NCI-H2081 (cell line): ENCODE measurements at places on chromosomes 3 and 15.

DNA sequence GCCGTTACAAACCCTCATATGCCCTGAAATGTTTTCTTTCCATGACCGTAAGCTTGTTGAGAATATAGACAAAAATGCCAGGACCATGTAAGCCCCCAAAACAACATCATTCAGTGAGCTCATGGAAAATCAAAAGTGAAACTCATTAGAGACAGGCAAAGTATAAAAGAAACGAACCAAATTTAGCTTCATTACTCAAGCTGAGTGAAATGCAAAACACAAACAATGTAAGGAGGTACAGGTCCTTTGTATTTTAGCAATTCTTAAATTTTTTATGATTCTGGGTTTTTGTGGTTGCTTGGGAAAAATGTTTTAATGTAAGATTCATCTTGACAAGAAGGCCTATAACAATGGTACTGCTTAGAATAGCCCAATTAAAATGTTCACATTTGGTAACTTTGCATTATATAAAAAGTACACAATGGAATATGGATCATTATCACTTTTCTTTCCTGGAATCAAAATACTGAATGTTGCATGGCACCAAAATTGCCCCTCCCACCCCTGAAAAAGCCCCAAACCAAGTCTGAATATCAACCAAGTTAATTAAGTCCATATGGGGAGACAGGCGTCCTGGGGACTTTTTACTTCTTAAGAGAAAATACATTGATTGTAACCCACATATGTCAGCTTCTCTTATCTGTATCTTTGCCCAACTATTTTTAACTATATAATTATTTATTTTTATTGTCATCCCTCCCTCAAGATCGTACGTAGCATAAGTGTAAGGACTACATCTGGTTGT lies 247.7 kb upstream of the CDIN1 start:
- no peak for DNase-seq

DNA sequence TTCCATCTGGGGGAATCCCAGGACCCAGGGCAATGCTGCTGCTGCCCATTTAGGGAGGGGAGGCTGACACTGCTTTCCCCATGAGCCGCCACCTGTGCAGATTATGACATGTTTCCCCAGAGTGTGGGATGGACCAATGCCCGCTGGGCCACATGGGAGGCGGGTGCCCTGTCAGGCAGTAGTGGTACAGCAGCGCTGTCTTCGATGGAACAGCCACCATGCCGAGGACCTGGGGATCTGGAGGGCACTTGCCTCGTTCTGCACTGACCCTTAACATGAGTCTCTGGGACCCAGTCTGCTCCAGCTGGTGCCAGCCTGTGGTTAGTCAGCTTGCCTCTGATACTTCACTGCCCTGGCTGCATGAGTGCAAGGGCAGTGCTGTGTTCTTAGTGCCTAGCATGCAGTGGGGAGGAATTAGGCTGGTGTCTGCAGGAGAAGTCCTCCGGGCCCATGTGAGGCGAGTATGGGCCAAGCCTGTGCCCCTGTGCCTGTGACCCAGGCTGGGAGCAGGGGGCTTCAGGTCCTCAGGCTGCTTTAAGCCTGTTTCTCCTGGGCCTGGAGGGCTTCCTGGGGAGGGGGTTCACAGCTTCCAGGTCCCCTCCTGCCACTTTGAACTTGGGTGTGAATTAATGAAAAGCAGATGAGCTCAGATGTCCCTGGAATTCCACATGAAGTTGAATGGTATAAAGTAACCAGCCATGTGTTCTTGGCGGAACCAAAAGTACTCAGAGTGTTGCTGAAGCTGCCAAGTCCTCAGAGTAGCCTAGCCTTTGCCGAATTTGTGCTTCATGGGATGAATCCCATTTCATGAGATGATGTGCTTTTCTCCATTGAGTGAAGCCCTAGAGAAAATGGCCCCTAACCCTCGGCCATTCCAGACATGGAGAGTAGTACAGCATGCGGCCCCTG lies 22.9 kb downstream of the KLF13 start:
- no peak for DNase-seq

DNA sequence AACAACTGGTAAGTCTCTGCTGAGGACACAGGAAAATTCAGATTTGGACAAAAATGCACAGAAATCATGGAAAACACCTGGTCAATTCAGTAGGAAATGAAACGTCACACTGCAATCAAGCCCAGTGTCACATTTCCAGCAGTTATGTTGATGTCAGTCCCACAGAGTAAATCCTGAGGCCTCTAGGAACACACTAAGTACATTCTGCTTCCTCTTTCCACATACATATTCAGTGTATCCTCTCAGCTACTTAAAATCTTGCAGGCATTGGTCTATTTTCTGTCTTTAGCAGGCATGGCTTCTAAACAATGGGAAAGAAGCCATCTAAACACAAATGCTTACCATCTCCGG lies 207.8 kb downstream of the PLCL2 start:
- no peak for DNase-seq

DNA sequence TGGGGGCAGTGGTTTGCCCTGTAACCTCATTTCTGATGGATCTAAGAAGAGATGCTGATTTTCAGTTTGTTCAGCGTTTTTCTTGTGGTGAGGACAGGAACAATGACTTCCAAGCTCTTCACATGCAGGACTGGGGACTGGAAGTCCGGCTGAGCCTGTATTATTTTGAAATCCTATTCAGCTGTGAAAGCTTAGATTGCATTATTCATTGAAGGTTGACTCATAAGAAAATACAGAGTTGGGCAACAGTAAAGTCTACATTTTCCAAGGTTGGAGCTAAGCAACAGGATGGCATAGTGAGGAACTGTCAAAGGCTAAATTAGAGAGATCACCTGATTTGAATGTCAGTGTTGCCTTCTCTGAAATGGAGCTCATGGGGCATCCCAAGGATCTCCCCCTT lies 230.9 kb upstream of the FEZF2 start:
- no peak for DNase-seq

DNA sequence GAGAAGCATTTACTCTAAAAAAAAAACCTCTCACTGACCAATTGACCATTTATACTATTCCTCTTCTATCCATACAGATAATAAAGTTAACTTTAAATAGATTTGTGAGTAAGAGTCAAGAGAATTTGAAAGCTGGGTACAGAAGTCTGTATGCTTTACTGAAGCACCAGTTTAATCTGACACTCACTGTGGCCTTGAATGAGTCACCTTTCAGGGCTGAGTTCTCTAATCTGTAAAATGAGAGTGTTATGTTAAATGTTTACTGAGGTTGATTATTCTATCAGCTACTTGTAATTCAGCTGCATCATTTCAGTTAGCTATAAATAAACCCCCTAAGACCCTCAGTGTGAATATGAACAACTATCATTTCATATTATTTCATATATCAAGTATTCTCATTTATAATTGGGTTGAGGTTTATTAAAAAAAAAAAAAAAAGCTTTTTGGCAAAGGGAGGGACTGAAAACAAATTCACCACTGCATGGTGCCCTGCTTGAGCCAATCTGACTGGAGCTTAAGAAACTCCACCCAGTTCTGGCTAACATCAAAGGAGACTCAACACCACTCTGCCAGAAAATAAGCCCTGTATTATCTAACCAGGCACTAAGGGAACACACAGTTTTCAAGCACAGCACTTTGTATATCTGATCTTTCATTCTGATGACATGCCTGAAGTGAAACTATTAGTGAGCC lies 2.8 kb downstream of the MAP4 start:
- DNase-seq = no peak

- no peak for DNase-seq
These were observed 381.4 kb downstream of the NTRK3 start for GRCh38 chr15:87874896-87875711.

GRCh38 chr15:93664213-93664956 lies 567.0 kb upstream of the MCTP2 start:
- DNase-seq = no peak

DNA sequence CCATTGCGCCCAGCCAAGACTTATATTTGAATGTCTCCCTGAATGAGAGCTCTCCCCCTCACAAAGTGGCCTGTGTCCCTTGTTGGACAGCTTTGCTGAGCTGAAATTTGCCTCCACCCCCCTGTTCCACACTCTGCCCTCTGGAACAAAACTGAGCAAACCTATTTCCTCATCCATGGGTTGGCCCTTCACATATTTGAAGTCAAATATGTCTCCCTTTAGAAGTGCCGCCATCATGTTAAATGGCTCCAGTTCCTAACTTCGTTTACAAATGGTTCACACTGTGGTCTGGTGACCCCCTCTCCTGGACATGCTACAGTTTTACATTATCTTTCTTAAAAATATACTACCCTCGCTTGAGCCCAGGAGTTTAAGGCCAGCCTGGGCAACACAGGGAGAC lies 4.6 kb downstream of the PLIN1 start:
- DNase-seq = no peak

- DNase-seq = no peak
These were observed 473.5 kb downstream of the RBMS3 start for GRCh38 chr3:29754346-29754745.

GRCh38 chr15:58522391-58522790 lies 90.6 kb downstream of the LIPC start:
- DNase-seq = no peak

DNA sequence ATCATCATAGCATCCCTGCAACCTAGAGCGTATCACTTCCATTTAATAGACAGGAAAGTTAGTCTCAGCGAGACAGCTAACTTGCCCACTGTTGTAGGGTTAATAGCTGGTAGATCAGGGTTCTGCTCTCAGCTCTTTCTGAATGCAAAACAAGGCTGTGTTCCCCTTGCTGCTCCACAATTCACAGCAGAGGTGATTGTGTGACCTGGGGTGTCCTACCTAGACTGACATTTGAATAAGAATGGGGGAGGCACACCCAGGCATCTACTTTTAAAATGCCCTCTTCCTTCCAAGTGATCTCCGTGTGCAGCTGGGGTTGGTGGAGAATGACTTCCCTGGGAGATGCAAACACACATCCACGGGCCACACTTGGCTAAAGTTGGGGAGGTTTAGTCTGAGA lies 43.0 kb upstream of the CACNA2D3 start:
- DNase-seq = no peak

DNA sequence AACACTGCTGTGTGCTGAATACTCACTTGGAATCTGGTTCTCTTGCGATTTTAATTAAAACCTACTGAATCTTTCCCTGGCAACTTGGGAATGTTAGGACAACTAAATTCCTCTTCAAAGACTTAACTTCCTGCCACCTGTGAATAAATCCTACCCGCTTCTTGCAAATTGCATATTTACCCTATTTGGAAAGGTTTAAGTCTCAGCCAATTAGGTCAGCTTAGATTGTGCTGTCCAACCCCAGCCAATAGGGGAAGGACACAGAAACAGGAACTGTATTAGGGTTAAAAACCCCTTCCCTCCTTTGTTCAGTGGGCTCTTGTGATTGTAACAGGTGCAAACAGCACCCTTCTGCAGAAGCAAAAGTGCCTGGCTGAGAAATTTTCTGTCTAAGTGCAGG lies 38.6 kb upstream of the FSTL1 start:
- DNase-seq = no peak

DNA sequence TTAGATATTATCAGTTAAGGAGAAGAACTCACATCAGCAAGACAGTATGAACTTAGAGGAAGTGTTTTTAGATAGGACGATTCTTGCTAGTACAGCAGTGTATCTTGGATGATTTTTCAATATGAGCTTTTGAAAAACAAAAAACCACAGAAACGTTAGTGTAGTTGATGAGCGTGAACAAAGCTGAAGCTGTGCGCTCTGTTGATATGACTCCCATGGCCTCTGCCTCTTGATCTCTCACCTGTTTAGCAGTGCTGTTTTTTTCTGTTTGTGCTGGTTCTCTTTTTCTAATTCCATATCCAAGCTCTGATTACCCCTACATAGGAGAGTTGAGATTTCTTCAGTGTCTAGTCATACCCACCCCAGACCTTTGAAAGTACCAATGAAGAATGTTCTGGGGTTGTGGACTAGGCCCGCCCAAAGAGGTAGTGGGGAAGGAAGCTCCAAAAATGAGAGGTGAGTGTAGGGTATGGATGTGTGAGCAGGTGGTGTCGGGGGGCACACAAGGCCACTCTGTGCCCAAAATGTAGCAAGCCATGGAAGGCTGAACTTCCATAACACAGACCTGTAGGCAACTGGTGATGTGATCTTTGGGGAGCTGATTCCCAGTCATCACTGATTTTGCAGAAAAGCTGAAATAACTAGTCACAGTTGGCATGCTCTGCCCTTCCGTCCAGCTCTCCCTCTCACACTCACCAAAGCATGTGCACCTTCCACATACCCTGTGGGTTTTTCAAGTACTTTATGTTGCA lies 20.0 kb upstream of the CMTM7 start:
- no peak for DNase-seq

- DNase-seq = no peak
These were observed 110.3 kb downstream of the PDE8A start for GRCh38 chr15:85091990-85092389.

DNA sequence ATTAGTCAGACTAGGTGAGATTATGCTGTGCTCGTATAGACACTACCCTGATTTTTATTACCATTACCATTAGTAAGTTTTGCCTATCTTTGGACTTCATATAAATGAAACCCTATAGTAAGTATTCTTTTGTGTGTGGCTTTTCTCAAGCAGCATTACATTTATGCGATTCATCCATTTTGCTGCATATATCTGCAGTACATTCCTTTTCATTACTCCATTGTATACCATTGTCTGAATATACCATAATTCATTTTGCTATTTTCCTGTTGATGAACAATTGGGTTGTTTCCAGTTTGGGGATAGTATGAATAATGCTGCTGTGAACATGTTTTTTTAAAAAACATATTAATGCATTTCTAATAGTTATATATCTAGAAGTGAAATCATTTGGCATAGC lies 45.3 kb downstream of the TMEM212 start:
- no peak for DNase-seq

GRCh38 chr15:60745469-60746061 lies 266.6 kb upstream of the ICE2 start:
- no peak for DNase-seq

GRCh38 chr15:69669446-69669845 lies 216.8 kb downstream of the RPLP1 start:
- DNase-seq = no peak

GRCh38 chr15:61668444-61668843 lies 391.8 kb downstream of the VPS13C start:
- DNase-seq = no peak

- no peak for DNase-seq
These were observed 67.9 kb upstream of the UNC13C start for GRCh38 chr15:53910236-53910849.

- no peak for DNase-seq
These were observed 434.7 kb upstream of the PDZRN3 start for GRCh38 chr3:74059301-74059922.

- peak; percentile 92 for DNase-seq
These were observed 88.8 kb upstream of the HES1 start for GRCh38 chr3:194046995-194047645.

- DNase-seq = no peak
These were observed 232.6 kb upstream of the LRTM1 start for GRCh38 chr3:55160241-55160983.

- DNase-seq = no peak
These were observed 10.2 kb upstream of the ITPKA start for GRCh38 chr15:41483519-41483918.

- DNase-seq = no peak
These were observed 14.2 kb downstream of the PDZRN3 start for GRCh38 chr3:73610493-73610892.

DNA sequence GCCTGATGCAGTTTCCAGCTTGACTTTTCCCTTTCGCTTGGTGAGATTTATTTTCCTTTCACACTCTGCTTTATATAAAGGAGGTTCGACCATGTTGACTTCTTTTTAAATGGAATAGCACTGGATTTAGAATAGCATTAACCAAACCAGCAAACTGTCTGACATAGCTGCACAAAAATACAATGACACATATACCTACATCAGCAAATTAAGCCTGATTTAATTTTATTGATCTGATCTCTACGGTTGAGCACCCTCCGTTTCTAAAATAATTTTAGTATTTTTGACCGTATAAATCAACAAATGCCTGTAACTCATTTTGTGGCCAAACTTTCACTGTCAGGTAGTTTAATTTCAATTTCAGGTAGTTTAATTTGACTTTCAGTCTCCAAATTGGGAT lies 5.8 kb upstream of the EIF5A2 start:
- no peak for DNase-seq
